ENCODE measurements at places on chromosomes 2 and 18. TPM values are rescaled to one million over a fixed set of nuclear protein-coding genes. Genes with fewer than 3 reads are reported as not detected.
A peak's percentile ranks its signal among the peaks of the same experiment; 100 is the strongest.

UGT1A7 gene
- not detected for total RNA-seq

GBX2 gene
- total RNA-seq = not detected

MALL gene
- total RNA-seq = 1.2 TPM

FRZB gene
- total RNA-seq = not detected

DNER gene
- total RNA-seq = not detected

RMND5A gene
- 46.4 TPM for total RNA-seq

LNPK gene
- total RNA-seq = 47.8 TPM

GRP gene
- total RNA-seq = not detected

GATA6 gene
- not detected for total RNA-seq

GALNT3 gene
- total RNA-seq = 4.9 TPM

PPP1CB gene
- 246 TPM for total RNA-seq

TUBA3E gene
- total RNA-seq = not detected

DNA sequence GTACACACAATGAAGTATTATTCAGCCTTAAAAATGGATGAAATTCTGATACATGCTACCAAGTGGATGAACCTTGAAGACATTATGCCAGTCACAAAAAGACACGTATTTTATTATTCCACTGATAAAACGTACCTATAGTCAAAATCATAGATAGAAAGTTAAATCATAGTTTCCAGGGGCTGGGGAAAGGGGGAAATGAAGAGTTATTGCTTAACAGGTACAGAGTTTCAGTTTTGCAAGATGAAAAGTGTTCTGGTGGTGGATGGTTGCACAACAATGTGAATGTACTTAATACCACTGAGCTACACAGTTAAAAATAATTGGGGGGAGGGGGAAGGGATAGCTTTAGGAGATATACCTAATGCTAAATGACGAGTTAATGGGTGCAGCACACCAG lies 279.0 kb upstream of the STON1 start:
- no peaks in the 10 kb centered on the region for H3K36me3 ChIP-seq
- DNase-seq = no peak
- peaks cover 9% of the 10 kb centered on the region for H3K4me1 ChIP-seq
- H3K27me3 ChIP-seq = no peaks in the 10 kb centered on the region
- no peak overlapping the region for H3K4me3 ChIP-seq
- no peak overlapping the region for H3K27ac ChIP-seq

GRCh38 chr2:133970641-133971040 lies 283.2 kb upstream of the MGAT5 start:
- H3K27me3 ChIP-seq = peaks cover 14% of the 10 kb centered on the region
- no peak overlapping the region for H3K27ac ChIP-seq
- H3K4me1 ChIP-seq = peaks cover 16% of the 10 kb centered on the region

GRCh38 chr18:11040823-11041656 lies 108.3 kb downstream of the PIEZO2 start:
- H3K4me3 ChIP-seq = no peak overlapping the region
- no peaks in the 10 kb centered on the region for H3K4me1 ChIP-seq
- no peaks in the 10 kb centered on the region for H3K36me3 ChIP-seq
- peak; percentile 80 for DNase-seq
- no peak overlapping the region for H3K27ac ChIP-seq
- peaks cover 16% of the 10 kb centered on the region for H3K27me3 ChIP-seq

GRCh38 chr2:66890166-66890742 lies 455.3 kb downstream of the MEIS1 start:
- no peak for DNase-seq
- no peak overlapping the region for H3K27ac ChIP-seq
- H3K27me3 ChIP-seq = no peaks in the 10 kb centered on the region
- H3K4me3 ChIP-seq = no peak overlapping the region

GRCh38 chr2:20549691-20550348 lies 101.1 kb downstream of the HS1BP3 start:
- peaks cover 2% of the 10 kb centered on the region for H3K4me1 ChIP-seq
- no peak overlapping the region for H3K27ac ChIP-seq
- no peak overlapping the region for H3K4me3 ChIP-seq
- peaks cover 4% of the 10 kb centered on the region for H3K27me3 ChIP-seq

- H3K36me3 ChIP-seq = peaks cover 20% of the 10 kb centered on the region
- no peak for DNase-seq
- no peak overlapping the region for H3K27ac ChIP-seq
- H3K27me3 ChIP-seq = no peaks in the 10 kb centered on the region
- peaks cover 38% of the 10 kb centered on the region for H3K4me1 ChIP-seq
Observed at GRCh38 chr2:61434314-61434713, 36.6 kb downstream of the USP34 start.

DNA sequence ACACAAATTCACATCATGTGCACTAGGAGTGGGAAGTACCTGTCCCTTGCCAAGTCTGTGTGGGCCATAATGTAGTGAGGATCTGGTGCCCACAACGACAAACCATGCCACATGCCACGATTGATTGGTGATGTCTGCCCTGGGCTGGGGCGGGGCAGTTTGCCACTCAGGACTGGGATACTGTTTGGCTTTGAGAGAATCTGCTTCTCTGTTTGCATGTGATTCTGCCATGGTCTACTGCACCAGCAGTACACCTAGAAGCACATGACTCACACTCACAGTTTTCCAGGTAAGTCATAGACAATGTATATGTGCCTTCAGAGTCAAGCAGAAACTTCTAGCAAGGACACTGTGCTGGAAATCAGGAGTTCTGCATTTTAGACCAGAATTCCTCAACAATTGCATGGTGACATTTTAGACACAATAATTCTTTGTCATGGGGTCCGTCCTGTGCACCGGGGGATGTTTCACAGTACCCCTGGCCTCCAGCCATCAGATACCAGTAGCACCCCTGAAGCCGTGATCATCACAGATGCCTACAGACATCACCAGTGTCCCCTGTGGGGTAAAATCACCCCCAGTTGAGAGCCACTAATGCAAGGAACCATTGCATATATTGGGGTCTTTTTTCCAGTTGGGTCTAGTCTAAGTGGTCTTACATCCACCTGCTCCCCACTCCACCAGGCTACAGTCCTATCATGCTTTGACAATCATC lies 278.3 kb downstream of the EIPR1 start:
- H3K4me1 ChIP-seq = peaks cover 3% of the 10 kb centered on the region
- H3K27ac ChIP-seq = no peak overlapping the region
- DNase-seq = peak; percentile 31

GRCh38 chr2:227653419-227653818 lies 13.2 kb upstream of the SCYGR5 start:
- H3K36me3 ChIP-seq = no peaks in the 10 kb centered on the region
- peaks cover 3% of the 10 kb centered on the region for H3K4me1 ChIP-seq
- DNase-seq = no peak
- peaks cover 18% of the 10 kb centered on the region for H3K27me3 ChIP-seq
- H3K27ac ChIP-seq = no peak overlapping the region

GRCh38 chr2:123362671-123363440 lies 662.2 kb upstream of the CNTNAP5 start:
- DNase-seq = no peak
- H3K27ac ChIP-seq = no peak overlapping the region
- H3K4me3 ChIP-seq = no peak overlapping the region
- no peaks in the 10 kb centered on the region for H3K36me3 ChIP-seq
- no peaks in the 10 kb centered on the region for H3K27me3 ChIP-seq

DNA sequence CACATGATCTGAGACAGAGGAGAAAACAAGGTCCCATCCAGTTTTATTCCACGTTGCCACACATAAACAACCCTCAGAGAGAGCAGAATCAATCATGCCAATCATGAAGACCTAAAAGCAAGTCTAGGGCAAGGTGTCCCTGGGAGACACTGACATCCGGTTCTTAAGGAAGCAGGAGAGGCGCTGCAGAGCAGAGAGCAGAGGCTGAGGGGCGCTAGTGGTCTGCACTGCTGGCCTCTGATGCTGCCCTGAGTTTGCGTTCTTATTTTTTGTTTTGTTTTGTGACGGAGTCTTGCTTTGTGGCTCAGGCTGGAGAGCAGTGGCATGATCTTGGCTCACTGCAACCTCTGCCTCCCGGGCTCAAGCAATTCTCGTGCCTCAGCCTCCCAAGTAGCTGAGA lies 83.3 kb downstream of the SMIM21 start:
- H3K27ac ChIP-seq = no peak overlapping the region
- no peak for DNase-seq
- no peaks in the 10 kb centered on the region for H3K36me3 ChIP-seq
- H3K27me3 ChIP-seq = no peaks in the 10 kb centered on the region
- no peaks in the 10 kb centered on the region for H3K4me1 ChIP-seq
- H3K4me3 ChIP-seq = no peak overlapping the region

- peaks cover 2% of the 10 kb centered on the region for H3K4me1 ChIP-seq
- H3K4me3 ChIP-seq = no peak overlapping the region
- no peaks in the 10 kb centered on the region for H3K27me3 ChIP-seq
- H3K27ac ChIP-seq = no peak overlapping the region
Observed at GRCh38 chr2:195734931-195735330, 77.9 kb downstream of the SLC39A10 start.

GRCh38 chr2:33337385-33337960 lies 139.0 kb upstream of the RASGRP3 start:
- peaks cover 2% of the 10 kb centered on the region for H3K36me3 ChIP-seq
- no peak for DNase-seq
- no peak overlapping the region for H3K27ac ChIP-seq
- H3K4me1 ChIP-seq = peaks cover 5% of the 10 kb centered on the region

DNA sequence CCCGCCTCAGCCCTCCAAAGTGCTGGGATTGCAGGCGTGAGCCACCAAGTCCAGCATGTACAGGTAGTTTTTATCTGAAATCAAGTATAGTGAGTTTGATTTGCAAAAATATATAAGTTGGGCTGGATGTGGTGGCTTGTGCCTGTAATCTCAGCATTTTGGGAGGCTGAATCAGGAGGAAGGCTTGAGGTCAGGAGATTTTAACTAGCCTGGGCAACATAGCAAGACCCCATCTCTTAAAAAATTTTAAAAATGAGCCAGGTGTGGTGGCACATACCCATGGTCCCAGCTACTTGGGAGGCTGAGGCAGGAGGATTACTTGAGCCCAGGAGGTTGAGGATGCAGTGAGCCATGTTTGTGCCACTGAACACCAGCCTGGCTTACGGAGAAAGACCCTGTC lies 5.6 kb upstream of the GALM start:
- no peak overlapping the region for H3K4me3 ChIP-seq
- H3K27ac ChIP-seq = no peak overlapping the region
- DNase-seq = no peak
- H3K4me1 ChIP-seq = peaks cover 46% of the 10 kb centered on the region
- no peaks in the 10 kb centered on the region for H3K27me3 ChIP-seq
- peaks cover 2% of the 10 kb centered on the region for H3K36me3 ChIP-seq

GRCh38 chr2:239621611-239622010 lies 220.8 kb upstream of the HDAC4 start:
- peaks cover 25% of the 10 kb centered on the region for H3K4me1 ChIP-seq
- DNase-seq = no peak
- H3K27me3 ChIP-seq = peaks cover 13% of the 10 kb centered on the region
- H3K4me3 ChIP-seq = no peak overlapping the region
- no peaks in the 10 kb centered on the region for H3K36me3 ChIP-seq

GRCh38 chr2:228657807-228658402 lies 476.4 kb upstream of the SPHKAP start:
- DNase-seq = no peak
- H3K27ac ChIP-seq = no peak overlapping the region
- H3K27me3 ChIP-seq = no peaks in the 10 kb centered on the region
- H3K36me3 ChIP-seq = no peaks in the 10 kb centered on the region

DNA sequence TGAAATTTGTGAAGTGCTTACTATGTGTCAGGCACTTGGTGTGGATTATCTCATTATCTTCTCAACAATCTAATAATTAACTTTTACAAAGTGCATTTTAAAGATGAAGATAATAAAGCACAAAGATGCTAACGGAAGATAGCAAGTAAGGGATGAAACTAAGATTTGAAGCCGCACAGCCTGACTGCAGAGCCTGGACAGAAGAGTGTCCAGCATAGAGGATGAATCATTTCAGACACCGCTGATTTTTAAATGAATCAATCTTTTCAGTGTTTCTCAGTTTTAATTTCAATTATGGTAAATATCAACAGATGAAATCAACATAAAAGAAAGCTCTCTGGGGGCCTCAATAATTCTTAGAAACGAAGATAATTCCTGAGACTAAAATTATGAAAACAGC lies 24.5 kb upstream of the STAM2 start:
- H3K27ac ChIP-seq = no peak overlapping the region
- peaks cover 3% of the 10 kb centered on the region for H3K27me3 ChIP-seq
- no peak overlapping the region for H3K4me3 ChIP-seq
- no peak for DNase-seq
- peaks cover 3% of the 10 kb centered on the region for H3K4me1 ChIP-seq

- no peak overlapping the region for H3K4me3 ChIP-seq
- DNase-seq = no peak
- H3K4me1 ChIP-seq = peaks cover 13% of the 10 kb centered on the region
- H3K27ac ChIP-seq = no peak overlapping the region
- H3K27me3 ChIP-seq = no peaks in the 10 kb centered on the region
Observed at GRCh38 chr2:159155320-159155719, 131.2 kb downstream of the WDSUB1 start.

GRCh38 chr2:205865905-205866441 lies 183.7 kb downstream of the NRP2 start:
- no peak for DNase-seq
- no peaks in the 10 kb centered on the region for H3K36me3 ChIP-seq
- peaks cover 17% of the 10 kb centered on the region for H3K4me1 ChIP-seq
- peaks cover 37% of the 10 kb centered on the region for H3K27me3 ChIP-seq

GRCh38 chr2:224973112-224974016 lies 68.9 kb downstream of the DOCK10 start:
- peaks cover 33% of the 10 kb centered on the region for H3K36me3 ChIP-seq
- H3K27ac ChIP-seq = no peak overlapping the region

GRCh38 chr2:147363181-147363580 lies 481.6 kb upstream of the ACVR2A start:
- no peak for DNase-seq
- no peaks in the 10 kb centered on the region for H3K36me3 ChIP-seq

DNA sequence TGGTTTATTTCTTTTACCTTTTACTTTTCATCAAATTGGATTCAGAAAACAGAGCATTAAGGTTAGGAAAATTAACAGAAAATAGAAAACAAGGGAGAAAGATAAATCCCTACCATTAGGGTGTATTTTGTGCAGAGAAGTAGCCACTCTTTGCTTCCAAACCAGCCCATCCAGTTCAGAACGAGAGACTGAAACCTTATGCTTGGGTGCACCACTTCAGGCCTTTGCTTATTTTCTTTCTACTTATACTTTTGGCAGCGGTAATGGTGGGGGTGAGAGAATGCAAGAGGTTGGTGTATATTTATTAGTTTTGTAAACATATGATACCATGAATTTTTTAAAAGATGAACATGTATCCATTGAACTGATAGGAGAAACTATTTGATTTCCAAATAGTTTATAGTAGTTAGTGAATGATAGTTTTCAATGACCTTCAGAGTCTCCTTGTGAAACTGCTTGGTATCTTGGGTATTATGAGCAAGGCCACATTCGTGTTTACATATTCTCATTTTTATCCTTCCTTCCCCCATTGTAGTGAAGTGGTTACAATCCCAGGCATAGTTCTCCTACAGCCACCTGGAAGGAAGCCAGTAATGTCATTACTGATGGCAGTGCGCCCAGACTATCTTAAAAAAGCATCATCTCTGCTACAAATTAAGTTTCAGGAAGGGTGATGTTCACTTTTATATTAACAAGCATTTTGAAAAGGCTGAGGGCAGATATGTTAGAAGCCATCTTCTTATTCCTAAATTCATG lies 60.8 kb downstream of the MFSD6 start:
- H3K27me3 ChIP-seq = no peaks in the 10 kb centered on the region
- H3K36me3 ChIP-seq = peaks cover 52% of the 10 kb centered on the region
- peaks cover 20% of the 10 kb centered on the region for H3K4me1 ChIP-seq
- H3K27ac ChIP-seq = no peak overlapping the region
- H3K4me3 ChIP-seq = no peak overlapping the region

Data from activated CD4-positive, alpha-beta T cell treated with anti-CD3 and anti-CD28 coated beads, Interleukin-2, amount 10 ng/mL, durations not matched to agents 24 days and 14 days (primary cell).